ENCODE measurements at places on chromosomes 6 and 20. TPM values are rescaled to one million over a fixed set of nuclear protein-coding genes. Genes with fewer than 3 reads are reported as not detected.

The SULF2 gene
- total RNA-seq, result 27.8 TPM

The TAGAP gene
- not detected for total RNA-seq

The EMILIN3 gene
- total RNA-seq, result 0.51 TPM

The CNR1 gene
- 2.0 TPM for total RNA-seq

The TCP11 gene
- not detected for total RNA-seq

The VWA7 gene
- total RNA-seq, result 1.7 TPM

The SEMG1 gene
- not detected for total RNA-seq

The CLPSL1 gene
- total RNA-seq, result not detected

The SLC22A2 gene
- total RNA-seq, result 0.06 TPM

The MICB gene
- 5.3 TPM for total RNA-seq

The BFSP1 gene
- total RNA-seq, result 4.5 TPM

The FAM217A gene
- not detected for total RNA-seq

The OTOR gene
- not detected for total RNA-seq

The PEX6 gene
- total RNA-seq, result 5.8 TPM

The ADGRB3 gene
- total RNA-seq, result not detected

The LRRC73 gene
- total RNA-seq, result 0.56 TPM

The LRRN4 gene
- not detected for total RNA-seq

The GHRH gene
- total RNA-seq, result not detected

The FAM83D gene
- 65.2 TPM for total RNA-seq

The SLC18B1 gene
- total RNA-seq, result 4.8 TPM

The ELOVL4 gene
- 1.6 TPM for total RNA-seq

The ZNF311 gene
- 0.16 TPM for total RNA-seq

The ADGRF4 gene
- 16.5 TPM for total RNA-seq

The BPIFB1 gene
- not detected for total RNA-seq

The EZR gene
- total RNA-seq, result 456 TPM

The RAB23 gene
- total RNA-seq, result 8.5 TPM

The F13A1 gene
- total RNA-seq, result not detected

The RFX6 gene
- not detected for total RNA-seq

The MMP24 gene
- total RNA-seq, result 35.6 TPM

The HMGCLL1 gene
- total RNA-seq, result 0.18 TPM

The ANKRD66 gene
- total RNA-seq, result not detected

The TRIM15 gene
- not detected for total RNA-seq

The GSTA3 gene
- not detected for total RNA-seq

The NKX2-2 gene
- total RNA-seq, result not detected

The SDCBP2 gene
- 1.6 TPM for total RNA-seq

The TTK gene
- total RNA-seq, result 19.0 TPM

The ARMC2 gene
- total RNA-seq, result 2.0 TPM

The GMEB2 gene
- total RNA-seq, result 10.5 TPM

The OR2H2 gene
- total RNA-seq, result not detected

The BANF2 gene
- not detected for total RNA-seq
